HAP-1 (cell line): ENCODE measurements at places on chromosomes 7 and 10.

- DNase-seq: no peak
Observed at GRCh38 chr7:69939317-69939716, 341.0 kb downstream of the AUTS2 start.

DNA sequence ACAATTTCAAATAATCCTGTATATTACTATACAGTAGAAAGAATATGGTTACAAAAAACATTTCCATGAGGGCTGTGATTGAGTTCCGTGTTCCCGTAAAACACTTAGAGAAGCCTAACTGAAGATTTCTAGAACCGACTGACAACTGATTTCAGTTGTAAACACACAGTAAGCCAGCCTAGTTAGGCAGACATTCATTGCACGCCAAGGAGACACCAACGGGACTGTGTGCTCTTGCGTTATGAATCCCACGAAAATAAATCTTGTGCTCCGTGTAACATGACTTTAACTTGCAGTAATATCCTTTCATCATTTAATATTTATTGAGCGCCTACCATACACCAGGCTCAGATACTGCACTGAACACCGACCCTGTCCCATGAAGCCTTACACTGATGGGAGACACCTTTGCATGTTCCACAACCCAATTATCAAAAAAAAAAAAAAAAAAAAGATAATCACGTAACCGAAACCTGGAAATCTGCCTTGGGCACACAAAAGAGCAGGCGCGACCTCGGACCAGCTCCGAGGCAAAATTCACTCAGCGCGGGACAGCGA lies 420 bp upstream of the KLHL7 start:
- no peak for DNase-seq

DNA sequence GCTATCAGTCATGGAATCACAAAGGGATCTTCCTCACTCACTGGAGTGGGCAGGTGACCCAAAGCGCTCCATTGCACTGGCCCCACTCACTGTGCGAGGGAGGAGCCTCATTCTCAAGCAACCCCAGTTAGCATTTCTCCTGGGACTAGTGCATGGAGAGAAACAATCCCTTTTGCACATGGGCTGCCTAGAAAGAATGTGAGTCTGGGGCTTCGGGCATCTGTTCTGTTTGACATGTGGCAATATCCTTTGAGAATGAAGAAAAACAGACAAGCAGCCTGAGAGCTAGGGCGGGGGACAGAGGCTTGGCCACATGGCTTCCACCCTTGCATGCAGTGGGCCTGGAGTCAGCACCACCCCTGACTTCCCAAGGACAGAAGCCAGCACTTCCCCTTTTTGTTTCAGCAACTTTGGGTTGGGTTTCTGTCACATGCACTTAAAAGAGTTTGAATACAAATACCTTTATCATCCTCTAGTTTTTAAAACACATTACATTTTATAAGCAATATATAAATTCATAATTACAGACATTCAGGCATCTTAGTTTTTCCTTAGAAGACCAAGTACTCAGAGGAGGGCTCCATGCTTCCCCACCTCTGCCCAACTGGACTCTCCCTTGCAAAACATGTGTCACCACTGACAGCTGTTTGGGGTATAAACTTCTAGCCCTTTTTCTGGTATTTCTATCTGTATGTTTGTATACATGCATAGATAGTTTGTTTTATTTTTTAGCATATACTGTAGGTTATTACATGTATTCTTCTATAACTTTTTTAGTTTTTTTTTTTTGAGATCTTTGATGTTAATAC lies 73.8 kb downstream of the RBM20 start:
- DNase-seq: no peak

- DNase-seq: no peak
Observed at GRCh38 chr10:86287110-86287793, 79.3 kb downstream of the GRID1 start.

- DNase-seq: no peak
Observed at GRCh38 chr7:43212921-43213320, 100.5 kb downstream of the HECW1 start.

DNA sequence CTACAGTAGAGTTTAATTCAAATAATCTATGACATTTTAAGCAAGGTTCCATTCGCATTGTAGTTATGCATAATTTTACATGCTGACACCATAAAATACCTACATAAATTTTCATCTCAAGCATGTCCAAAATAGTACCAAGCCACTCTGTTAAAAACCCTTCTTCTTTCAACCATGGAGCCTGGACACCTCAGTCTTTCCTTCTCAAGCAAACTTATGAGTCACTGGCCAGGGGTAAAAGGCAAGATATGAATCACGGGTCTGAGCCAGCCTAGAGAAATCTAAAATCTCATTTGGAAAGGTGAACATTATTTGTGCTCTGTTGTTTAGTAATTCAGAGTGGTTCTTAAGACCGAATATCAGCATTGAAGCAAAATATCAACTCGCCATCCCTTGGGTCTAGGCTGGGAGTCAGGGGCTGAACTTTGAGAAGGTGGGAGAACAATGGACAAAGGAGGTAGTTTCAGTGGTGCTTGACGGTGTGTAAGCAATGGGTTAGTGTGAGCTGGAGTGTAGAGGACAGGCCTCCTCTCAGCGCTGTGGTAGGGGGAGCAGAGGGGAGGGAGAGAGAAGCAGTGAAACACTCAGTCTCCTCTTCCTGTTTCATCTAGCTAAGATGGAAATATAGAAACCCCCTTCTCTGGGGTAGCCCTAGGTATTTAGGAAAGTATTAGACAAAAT lies 19.1 kb upstream of the GPAM start:
- no peak for DNase-seq

GRCh38 chr7:138878051-138878450 lies 80.1 kb upstream of the ATP6V0A4 start:
- no peak for DNase-seq

- no peak for DNase-seq
Observed at GRCh38 chr7:100356416-100357068, 1.4 kb upstream of the PILRB start.

- no peak for DNase-seq
Observed at GRCh38 chr10:104232613-104233102, 494 bp upstream of the CFAP43 start.

DNA sequence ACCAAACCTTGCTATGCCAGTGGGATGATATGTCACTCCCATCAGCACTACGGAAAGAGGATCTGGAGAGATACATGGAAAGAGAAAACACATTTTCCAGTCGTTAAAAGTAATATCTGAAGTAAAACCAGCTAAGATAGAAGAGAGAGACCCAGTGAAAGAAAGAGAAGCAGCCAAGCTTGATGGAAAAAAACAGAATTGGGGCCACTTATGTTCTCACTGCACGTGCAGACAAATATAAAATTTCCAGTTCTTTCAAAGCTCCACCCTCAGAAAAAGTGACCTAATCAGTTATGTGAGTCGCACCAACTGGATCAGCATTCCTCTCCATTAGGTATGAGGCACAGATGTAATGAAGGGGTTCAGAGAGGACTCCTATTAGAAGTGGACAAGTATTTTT lies 266.1 kb downstream of the MTERF1 start:
- DNase-seq: no peak

DNA sequence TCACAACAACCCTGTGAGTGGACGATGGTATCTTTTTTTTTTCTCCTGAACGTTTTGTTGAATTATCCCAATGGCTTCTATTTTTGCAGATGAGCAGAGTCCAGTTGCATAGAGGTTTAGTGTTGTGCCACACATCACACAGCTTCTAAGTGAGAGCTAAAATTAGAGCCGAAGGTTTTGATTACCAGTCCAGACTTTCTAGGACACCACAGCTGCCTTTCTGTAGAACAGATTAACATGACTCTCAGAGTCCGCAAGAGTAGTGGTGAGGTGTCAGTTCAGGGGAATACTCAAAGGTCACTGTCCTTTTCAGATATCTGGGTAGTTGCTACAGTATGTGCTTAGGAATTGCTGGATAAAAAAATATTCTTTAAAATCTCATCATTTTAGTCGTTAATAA lies 13.8 kb downstream of the SGPL1 start:
- DNase-seq: no peak

- no peak for DNase-seq
Observed at GRCh38 chr7:40288827-40289226, 154.0 kb downstream of the SUGCT start.

GRCh38 chr10:123741146-123741545 lies 75.0 kb downstream of the GPR26 start:
- no peak for DNase-seq

GRCh38 chr7:1569016-1569415 lies 816 bp downstream of the PSMG3 start:
- DNase-seq: no peak

GRCh38 chr7:3301831-3302618 lies 973 bp downstream of the SDK1 start:
- DNase-seq: peak; percentile 34

GRCh38 chr10:132693676-132694075 lies 92.3 kb downstream of the NKX6-2 start:
- no peak for DNase-seq

DNA sequence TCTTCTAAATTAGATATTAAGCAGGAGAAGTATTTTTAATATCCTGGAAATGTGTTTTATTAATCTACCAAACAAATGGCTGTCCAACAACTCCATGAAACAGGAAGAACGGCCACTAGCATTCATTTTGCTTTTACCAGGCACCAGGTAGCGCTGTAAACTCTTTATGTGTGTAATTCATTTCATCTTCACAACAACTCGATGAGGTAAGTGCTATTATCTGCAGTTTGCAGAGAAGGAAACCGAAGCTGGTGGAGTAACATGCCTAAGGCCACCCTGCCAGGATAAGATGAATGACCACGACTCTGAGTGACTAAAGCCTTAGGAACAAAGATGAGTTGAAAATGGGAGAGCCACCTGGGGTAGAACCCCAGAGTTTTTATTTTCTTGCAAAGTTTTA lies 101.2 kb downstream of the KIAA1217 start:
- no peak for DNase-seq

GRCh38 chr10:57015187-57015586 lies 654.1 kb upstream of the ZWINT start:
- no peak for DNase-seq

GRCh38 chr10:59857921-59858320 lies 48.4 kb downstream of the CCDC6 start:
- no peak for DNase-seq

DNA sequence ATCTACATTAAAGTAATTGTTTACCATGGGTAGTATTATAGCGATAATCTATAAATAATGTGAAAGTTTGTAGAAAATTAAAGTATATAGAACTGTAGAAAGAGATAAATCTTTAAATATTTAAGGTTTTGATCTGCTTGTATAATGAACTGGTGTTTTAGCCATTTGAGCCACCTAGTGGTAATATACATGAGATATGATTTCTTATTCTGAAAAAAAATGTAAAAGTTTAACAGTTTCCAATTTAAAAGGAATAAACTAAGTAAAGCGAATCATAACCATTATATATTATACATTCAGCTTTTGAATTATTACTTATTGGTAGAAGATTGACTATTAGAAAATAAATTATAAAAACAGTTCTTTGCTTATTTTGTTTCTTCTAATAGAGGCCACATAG lies 91.2 kb downstream of the OTUD1 start:
- DNase-seq: no peak

DNA sequence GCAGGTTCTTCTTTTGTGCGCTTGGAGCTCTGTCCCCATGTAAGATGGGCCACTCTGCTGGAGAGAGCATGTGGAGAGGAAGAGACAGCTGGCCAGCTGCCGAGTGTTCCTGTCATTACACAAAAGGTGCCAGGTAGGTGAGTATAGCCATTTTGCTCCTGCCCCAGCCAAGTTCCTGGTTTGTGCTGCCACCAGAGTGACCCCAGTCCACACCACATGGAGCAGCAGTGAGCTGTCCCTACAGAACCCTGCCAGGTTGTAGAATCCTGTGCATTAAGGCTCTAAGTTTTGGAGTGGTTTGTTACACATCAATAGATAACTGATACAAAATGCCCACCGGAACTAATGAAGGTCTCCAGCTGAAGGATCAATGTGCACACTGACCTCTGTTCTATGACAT lies 84.6 kb upstream of the GHITM start:
- no peak for DNase-seq

GRCh38 chr10:31146491-31147209 lies 115.0 kb upstream of the ZNF438 start:
- no peak for DNase-seq

GRCh38 chr7:151056666-151057505 lies 811 bp downstream of the CDK5 start:
- no peak for DNase-seq

DNA sequence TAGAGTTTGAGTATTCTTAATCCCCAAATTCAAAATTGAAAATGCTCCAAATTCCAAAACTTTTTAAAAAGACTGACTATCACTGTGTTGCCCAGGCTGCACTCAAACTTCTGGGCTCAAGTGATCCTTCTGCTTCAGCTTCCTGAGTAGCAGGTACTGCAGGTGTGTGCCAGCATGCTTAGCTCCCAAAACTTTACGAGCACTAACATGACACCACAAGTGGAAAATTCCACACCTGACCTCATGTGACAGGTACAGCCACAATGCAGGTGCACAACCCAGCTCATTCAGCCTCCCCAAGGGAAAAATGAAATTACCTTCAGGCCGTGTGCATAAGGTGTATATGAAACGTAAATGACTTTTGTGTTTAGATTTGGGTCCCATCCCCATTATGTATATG lies 16.5 kb downstream of the CDC123 start:
- no peak for DNase-seq

DNA sequence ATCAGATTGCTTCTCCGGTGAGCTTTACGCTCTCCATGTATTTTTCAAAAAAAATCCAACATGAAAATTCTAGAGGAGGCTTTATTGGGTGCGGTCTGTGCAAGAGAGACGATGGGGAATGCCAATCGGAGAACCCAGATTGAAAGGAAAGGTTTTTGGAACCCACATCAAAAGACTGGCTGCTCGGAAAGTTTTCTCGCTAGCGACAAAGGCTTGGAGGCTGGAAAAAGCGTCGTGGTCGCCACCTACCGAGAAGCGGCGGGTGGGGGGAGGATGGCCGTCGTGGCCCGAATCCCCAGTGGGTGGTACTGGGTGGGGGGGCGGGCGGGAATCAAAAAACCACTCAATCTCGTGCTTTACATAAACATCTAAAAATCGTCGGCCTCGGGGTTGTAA lies 1.1 kb upstream of the GTF2I start:
- DNase-seq: peak; percentile 78

- peak; percentile 83 for DNase-seq
Observed at GRCh38 chr7:151110941-151111645, 24.8 kb downstream of the AGAP3 start.

DNA sequence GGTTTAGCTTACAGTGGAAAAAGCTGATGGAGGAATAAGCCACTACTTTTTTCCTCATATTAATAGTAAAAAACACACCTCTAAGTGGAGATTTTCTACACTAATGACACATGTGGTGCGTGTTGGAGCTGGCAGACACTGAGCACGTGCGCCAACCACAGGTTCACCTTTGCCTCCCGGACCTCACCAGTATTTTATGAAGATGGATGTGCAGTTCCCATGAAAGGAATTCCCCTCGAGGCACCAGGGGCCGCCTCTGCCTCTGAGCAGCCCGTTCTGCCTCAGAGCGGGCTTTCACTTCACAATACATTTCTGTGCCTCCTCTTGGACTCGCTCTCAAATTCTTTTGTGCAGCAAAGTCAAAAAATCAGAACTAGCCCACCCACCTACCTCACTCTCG lies 477.5 kb upstream of the ADARB2 start:
- no peak for DNase-seq

DNA sequence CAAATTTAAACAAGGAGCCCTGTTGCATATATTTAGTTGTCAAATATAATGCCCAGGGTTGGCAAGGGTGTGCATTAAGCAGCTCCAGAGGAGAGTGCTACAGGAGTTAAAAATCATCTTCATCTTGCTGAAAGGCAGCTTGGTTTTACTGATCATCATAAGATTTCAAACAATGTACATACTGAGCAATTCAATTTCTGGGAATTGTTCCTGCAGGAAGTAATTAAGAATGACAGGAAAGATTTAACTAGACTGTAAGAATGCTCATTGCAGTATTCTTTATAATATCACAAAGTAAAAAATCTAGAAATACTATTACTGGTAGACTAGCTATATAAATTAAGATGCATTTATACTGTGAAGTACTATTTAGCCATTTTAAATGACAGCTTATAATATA lies 153.6 kb downstream of the DYNC1I1 start:
- no peak for DNase-seq
